ENCODE measurements at places on chromosomes 13 and 19. TPM values are rescaled to one million over a fixed set of nuclear protein-coding genes. Genes with fewer than 3 reads are reported as not detected.

Gene GJA3
- not detected for total RNA-seq

Gene PSG4
- not detected for total RNA-seq

Gene FPR1
- total RNA-seq: 1.9 TPM

- H3K4me1 ChIP-seq: no peaks in the 10 kb centered on the region
- H3K4me3 ChIP-seq: no peak overlapping the region
- no peak overlapping the region for H3K27ac ChIP-seq
Observed at GRCh38 chr13:58165617-58166016, 534.1 kb downstream of the PCDH17 start.

GRCh38 chr13:40333226-40333625 lies 333.2 kb downstream of the FOXO1 start:
- H3K4me1 ChIP-seq: no peaks in the 10 kb centered on the region
- no peaks in the 10 kb centered on the region for H3K27me3 ChIP-seq
- H3K27ac ChIP-seq: no peak overlapping the region
- H3K36me3 ChIP-seq: no peaks in the 10 kb centered on the region

DNA sequence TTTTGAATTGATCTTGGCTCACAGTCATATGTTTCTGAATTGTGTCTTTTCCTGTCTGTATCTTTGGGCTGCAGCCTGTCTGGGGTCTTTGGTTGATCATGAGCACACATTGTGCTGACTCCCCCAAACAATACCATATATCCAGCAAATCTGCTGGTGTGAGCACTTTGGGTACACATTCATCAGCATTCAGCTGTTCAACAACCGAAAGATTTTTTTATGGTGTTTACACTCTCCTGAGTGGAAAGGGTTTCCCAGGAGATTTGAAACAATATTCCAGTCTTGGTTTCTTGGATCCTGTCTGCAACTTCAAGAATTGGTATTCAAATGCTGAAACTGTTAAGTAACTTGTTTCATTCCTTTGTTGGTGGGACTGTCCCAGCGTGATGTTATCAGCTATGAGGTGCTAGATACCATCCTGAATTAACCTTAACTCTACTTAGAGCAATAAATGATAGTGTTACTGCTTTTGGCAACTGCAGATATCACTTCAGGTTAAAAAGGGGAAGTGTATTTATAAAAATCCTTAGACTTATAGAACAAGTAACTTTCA lies 78.4 kb upstream of the DIAPH3 start:
- no peaks in the 10 kb centered on the region for H3K36me3 ChIP-seq
- no peaks in the 10 kb centered on the region for H3K4me1 ChIP-seq
- H3K27ac ChIP-seq: no peak overlapping the region
- H3K27me3 ChIP-seq: no peaks in the 10 kb centered on the region
- no peak for DNase-seq

DNA sequence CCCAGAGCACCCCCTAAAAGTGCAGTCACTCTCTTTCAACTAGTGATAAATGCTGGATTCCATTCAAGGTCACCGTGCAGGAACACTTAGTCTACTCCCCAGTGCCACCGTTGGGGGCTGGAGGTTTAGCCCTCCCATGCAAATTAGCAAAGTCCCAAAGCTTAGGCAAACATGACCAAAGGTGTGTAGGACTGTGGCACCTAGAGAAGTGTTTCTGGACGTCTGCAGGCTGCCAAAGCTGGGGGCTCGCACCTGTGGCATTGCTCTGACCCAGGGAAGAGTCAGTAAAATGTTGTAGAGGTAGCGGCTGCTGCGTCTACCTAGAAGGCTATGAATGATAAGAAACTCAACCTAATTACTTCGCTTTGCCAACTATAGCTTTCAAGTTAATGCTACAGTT lies 13.9 kb downstream of the COL4A1 start:
- DNase-seq: peak; percentile 7
- H3K4me3 ChIP-seq: no peak overlapping the region
- H3K27me3 ChIP-seq: no peaks in the 10 kb centered on the region
- no peaks in the 10 kb centered on the region for H3K36me3 ChIP-seq
- no peaks in the 10 kb centered on the region for H3K4me1 ChIP-seq
- no peak overlapping the region for H3K27ac ChIP-seq

DNA sequence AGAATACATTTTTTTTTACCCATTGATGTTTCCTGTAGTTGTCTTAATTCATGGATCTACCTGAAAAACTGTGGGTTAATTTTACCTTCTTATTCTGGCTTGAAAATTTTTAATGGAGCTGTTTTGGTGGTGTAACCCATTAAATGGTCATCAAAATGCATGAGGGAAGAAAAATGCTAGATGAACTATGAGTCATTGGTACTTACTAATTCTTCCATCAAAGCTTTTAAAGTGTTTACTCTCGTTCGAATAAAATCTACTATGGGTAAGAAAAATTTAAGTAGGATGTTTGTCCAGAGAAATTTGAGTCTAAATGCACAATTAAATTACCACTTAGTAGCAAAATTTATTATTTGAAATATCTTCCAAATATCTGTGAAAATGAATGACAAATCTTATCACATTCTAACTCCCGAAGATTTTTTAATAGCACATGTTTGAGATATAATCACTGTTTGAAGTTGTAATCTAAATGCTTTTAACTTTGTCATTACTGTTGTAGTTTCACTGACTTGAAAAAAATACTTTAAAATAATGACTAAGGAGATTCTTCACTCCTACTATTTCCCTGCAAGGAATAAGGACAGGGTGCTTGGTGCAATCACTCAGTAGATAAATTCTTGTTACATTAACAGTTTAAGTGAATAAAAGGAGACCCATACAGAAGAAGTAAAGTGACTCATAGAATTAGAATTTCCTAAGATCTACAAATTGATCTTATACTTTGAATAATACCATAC lies 437.7 kb downstream of the IRS2 start:
- H3K27me3 ChIP-seq: no peaks in the 10 kb centered on the region
- H3K27ac ChIP-seq: no peak overlapping the region
- no peaks in the 10 kb centered on the region for H3K4me1 ChIP-seq
- no peak overlapping the region for H3K4me3 ChIP-seq
- DNase-seq: no peak

DNA sequence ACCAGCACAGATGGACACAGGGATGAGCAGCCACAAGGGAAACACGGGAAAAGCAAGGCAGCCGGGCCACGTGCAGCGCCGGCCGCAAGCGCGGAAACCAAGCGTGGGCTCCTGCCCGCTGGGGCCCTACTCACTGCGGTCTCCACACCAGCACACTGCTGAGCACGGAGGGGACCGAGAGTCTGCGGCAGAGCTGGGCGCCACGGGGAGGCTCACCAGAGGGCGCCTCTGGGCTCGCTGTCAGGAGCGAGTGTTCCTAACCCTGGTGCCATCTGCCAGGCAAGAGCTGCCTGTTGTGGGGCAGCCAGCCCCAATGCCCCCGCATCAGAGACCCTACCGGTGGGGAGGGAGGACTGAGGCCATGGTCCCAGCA lies 26.5 kb downstream of the MPND start:
- peaks cover 37% of the 10 kb centered on the region for H3K4me1 ChIP-seq
- H3K27me3 ChIP-seq: no peaks in the 10 kb centered on the region
- H3K36me3 ChIP-seq: no peaks in the 10 kb centered on the region
- no peak for DNase-seq
- no peak overlapping the region for H3K4me3 ChIP-seq

DNA sequence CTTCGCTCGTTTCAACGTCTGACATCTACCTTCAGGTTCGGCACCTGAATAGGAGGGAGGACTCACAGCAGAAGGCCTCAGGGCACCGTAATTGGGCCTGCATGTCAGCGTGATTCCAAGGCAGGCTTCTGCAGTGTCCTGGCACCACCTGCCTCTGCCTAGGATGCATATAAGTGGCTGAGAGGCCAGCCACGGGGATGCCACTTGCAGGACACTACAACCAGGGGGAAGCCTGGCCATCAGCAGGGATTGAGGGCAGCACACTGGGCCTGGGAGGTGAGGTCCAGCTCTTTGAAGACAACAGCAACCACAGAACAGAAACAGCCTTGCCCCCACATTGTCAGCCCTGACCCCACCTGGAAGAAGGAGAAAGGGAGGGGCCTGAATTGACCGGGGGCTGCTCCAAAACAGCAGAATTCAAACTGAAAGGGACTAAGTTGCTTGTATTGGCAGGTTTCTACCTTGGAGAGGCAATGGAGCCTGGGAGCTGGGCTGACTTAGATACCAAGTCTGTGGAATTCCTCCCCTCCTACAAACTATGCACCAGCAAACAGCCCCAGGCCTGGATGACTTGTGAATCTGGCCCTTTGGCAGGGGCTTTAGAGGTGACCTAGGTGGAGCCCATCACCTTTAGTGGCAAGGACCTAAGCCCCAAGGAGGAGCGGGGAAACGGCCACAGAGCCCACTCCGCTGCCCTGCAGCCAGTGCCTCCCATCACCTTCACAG lies 34.1 kb upstream of the POMP start:
- no peak overlapping the region for H3K4me3 ChIP-seq
- DNase-seq: no peak
- no peak overlapping the region for H3K27ac ChIP-seq

- no peak overlapping the region for H3K4me3 ChIP-seq
- H3K27ac ChIP-seq: no peak overlapping the region
- H3K36me3 ChIP-seq: no peaks in the 10 kb centered on the region
- DNase-seq: no peak
- no peaks in the 10 kb centered on the region for H3K4me1 ChIP-seq
- no peaks in the 10 kb centered on the region for H3K27me3 ChIP-seq
Observed at GRCh38 chr13:39881383-39881782, 225.9 kb downstream of the COG6 start.

- H3K27me3 ChIP-seq: peaks cover 6% of the 10 kb centered on the region
- no peak overlapping the region for H3K4me3 ChIP-seq
- H3K27ac ChIP-seq: no peak overlapping the region
- H3K36me3 ChIP-seq: no peaks in the 10 kb centered on the region
- no peak for DNase-seq
Observed at GRCh38 chr13:87669379-87669978, 1.7 kb upstream of the SLITRK5 start.

- H3K27me3 ChIP-seq: no peaks in the 10 kb centered on the region
- H3K4me1 ChIP-seq: no peaks in the 10 kb centered on the region
- peak; percentile 54 for DNase-seq
- H3K27ac ChIP-seq: no peak overlapping the region
Observed at GRCh38 chr19:51101171-51101865, 6.9 kb downstream of the CTU1 start.
